Ovary (tissue), 10 donors: ENCODE measurements at places on chromosomes 7 and 10. TPM values are rescaled to one million over a fixed set of nuclear protein-coding genes. Genes with fewer than 3 reads are reported as not detected.

Gene PTF1A
- total RNA-seq = not detected

Gene CASTOR2
- 17.9 TPM for total RNA-seq

- H3K4me3 ChIP-seq = no peak overlapping the region
- no peaks in the 10 kb centered on the region for H3K27me3 ChIP-seq
- no peaks in the 10 kb centered on the region for H3K36me3 ChIP-seq
- H3K27ac ChIP-seq = no peak overlapping the region
- H3K4me1 ChIP-seq = no peaks in the 10 kb centered on the region
These were observed 77.3 kb upstream of the PIP4K2A start for GRCh38 chr10:22791665-22792064.

- no peak for DNase-seq
- no peak overlapping the region for H3K4me3 ChIP-seq
- no peaks in the 10 kb centered on the region for H3K4me1 ChIP-seq
- no peaks in the 10 kb centered on the region for H3K27me3 ChIP-seq
These were observed 41.7 kb upstream of the DYNC1I1 start for GRCh38 chr7:95730493-95731280.

DNA sequence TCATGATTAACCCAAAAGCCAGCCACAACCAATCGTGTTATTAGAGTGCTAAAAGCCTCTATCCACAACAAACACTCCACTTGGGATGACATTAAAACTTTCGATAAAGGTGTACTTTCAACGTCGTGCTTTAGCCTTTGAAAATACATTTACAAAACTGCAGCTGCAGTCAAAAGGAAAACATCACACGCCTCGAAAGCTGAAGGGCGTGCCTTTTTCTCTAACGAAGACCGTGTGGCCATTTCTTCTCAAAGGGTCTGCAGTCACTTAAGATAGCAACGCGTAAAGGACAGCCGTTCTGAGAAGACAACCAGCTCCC is 1.1 kb downstream of the ARHGAP12 start:
- H3K4me3 ChIP-seq = peak overlapping the region; percentile 80
- peaks cover 4% of the 10 kb centered on the region for H3K4me1 ChIP-seq

DNA sequence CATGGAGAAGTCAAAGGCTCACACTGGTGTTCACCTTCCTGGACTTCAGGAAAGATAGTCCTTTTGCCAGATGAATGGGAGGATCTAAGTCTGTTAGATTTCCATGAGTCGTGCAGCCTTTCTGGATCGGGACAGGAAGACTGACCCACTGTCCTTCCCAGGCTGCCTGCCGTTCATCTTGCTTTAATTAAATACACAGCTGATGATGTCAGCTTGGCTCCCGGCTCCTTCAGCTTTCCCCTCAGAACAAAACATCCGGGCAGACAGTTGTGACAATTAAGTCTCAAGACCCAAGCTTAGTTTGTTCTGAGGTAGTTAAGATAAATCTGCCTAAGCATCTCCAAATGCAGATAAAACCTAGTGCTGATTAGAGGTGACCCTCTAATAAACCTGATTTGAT is 58.6 kb downstream of the AUTS2 start:
- DNase-seq = no peak
- H3K27me3 ChIP-seq = no peaks in the 10 kb centered on the region
- H3K4me3 ChIP-seq = no peak overlapping the region
- no peaks in the 10 kb centered on the region for H3K36me3 ChIP-seq

DNA sequence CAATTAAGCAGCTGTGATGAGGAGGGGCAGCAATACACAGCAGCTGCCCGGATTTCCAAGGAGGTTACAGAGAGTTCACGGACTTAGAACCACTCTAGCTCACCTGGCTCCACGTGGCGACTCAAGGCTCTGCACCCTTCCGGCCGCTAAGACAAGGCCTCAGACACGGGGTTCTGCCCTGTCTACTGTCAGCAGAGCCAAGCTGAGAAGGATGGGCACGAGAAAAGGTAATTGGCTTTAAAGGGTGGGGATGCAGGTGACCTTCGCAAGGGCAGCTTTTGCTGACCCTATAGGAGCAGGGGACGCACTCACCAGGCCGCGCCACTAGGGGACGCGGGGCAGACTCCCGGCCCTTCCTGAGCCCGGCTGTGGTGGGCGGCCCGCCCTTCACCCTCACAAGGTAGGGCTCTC is 152.4 kb downstream of the KIF20B start:
- DNase-seq = no peak
- no peak overlapping the region for H3K27ac ChIP-seq
- no peaks in the 10 kb centered on the region for H3K27me3 ChIP-seq
- no peaks in the 10 kb centered on the region for H3K4me1 ChIP-seq
- no peaks in the 10 kb centered on the region for H3K36me3 ChIP-seq
